Epithelial cell of umbilical artery (primary cell): ENCODE measurements at places on chromosomes 1 and 21. TPM values are rescaled to one million over a fixed set of nuclear protein-coding genes. Genes with fewer than 3 reads are reported as not detected.

The LCE3E gene
- not detected in 2 replicates for total RNA-seq

The PLA2G2A gene
- not detected in 2 replicates for total RNA-seq

The CD55 gene
- 46.0 and 136 TPM in 2 replicates for total RNA-seq

The INAVA gene
- not detected in 2 replicates for total RNA-seq

The CELA2B gene
- total RNA-seq = not detected in 2 replicates

The ITGB2 gene
- under 0.01 TPM in 1 of 2 replicates, not detected in the other for total RNA-seq
